Hematopoietic multipotent progenitor cell treated with erythropoietin and hydrocortisone succinate and interleukin-3 and kit ligand, for 15 days (in vitro differentiated cells): ENCODE measurements at places on chromosomes 5 and 9.

- DNase-seq = no peak
These were observed 29.8 kb downstream of the OLFM1 start for GRCh38 chr9:135117281-135117680.

GRCh38 chr5:1643651-1644392 lies 120.1 kb upstream of the LPCAT1 start:
- DNase-seq = no peak

DNA sequence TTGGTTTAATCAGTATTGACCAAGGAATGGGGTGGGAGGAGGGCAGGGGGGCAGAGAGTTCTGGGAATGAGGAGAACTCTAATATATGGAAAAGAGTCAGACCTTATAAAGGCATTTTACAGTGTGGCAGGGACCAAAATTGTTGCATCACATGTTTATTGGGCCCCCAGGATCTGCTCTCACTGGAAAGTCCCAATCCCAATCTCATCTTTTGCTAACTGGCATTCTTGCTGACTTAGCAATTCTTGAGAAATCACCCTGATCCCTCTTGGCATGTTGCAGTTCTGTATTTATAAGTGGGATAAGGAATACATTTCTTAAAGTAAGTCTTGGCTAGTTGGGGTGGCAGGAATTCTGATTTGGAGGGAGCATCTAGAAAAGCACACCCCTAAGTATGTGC lies 104.4 kb upstream of the CXCL14 start:
- no peak for DNase-seq

DNA sequence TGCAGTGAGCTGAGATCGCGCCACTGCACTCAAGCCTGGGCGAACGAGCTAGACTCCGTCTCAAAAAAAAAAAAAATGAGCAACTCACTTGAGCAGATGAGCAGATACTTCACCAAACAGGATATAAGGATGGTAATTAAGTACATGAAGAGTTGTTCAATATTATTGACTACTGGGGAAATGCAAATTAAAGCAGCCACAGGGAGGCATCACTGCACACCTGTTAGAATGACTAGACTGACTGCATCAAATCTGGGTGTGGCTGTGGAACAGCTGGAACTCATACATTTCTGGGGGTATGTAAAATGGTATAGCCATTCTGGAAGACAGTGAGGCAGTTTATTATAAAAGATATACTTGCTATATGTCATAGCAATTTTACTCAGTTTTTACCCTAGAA lies 93.0 kb downstream of the WNK2 start:
- no peak for DNase-seq

DNA sequence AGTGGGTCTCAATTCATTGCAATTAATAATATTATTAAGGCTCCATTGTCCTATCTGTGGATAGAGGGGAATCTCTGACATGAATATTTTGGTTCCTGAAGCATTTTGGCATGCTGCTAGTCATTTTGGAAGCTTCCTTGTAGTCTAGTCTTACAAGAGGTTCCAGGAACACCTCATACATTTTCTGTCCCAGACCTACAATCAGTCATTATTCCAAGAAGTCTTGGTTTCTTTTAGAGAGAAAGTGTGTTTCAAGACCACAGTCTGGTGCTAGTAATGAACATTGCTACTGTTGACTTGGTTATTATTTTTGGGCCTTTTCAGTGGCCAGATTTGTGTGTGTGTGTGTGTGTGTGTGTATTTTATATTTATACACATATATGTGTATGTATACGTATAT lies 98.9 kb downstream of the ERCC6L2 start:
- no peak for DNase-seq

GRCh38 chr9:95049761-95050160 lies 267.7 kb downstream of the FANCC start:
- no peak for DNase-seq

- no peak for DNase-seq
These were observed 99.2 kb upstream of the ACTBL2 start for GRCh38 chr5:57581772-57582171.

GRCh38 chr5:93395971-93396379 lies 185.0 kb downstream of the NR2F1-AS1 start:
- DNase-seq = no peak

- no peak for DNase-seq
These were observed 166.3 kb upstream of the ZNF608 start for GRCh38 chr5:124912638-124913328.

DNA sequence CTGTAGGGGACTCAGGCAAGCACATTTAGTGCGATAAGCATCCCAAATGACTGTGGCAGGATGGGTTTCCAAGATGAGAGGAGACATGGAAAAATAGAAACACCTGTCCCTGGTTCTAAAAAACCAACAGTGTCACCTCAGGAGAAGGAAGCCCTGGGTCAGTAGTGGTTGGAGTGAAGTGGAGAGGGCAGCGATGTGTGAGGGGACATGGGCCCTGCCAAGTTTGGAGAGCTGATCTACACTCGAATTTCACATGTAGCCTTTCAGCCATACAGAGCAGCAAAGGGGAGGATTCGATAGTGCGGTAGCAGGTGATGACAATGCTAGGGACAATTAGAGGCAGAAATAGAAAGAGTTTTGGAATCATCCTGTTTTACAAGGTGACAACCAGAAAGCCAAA lies 32.6 kb upstream of the LHX2 start:
- DNase-seq = no peak

DNA sequence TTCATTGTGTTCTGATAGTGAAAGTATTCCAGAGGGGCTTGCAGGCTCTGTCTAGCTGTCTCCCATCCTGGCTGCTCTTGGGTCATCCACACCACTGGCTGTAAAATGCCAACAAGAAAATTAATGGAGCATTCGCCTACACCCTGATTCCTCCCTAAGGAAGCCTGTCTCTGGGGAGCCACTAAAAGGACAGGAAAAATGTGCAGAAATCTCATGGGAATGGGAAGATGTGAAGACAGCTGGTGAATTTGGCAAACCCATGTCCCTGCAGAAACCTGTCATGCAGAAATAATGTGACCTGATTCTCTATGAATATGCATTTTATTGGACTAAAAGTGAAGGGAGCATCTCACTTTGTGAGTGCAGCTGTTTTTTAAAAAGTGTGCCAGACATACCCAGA lies 265.6 kb downstream of the TUSC1 start:
- DNase-seq = no peak

DNA sequence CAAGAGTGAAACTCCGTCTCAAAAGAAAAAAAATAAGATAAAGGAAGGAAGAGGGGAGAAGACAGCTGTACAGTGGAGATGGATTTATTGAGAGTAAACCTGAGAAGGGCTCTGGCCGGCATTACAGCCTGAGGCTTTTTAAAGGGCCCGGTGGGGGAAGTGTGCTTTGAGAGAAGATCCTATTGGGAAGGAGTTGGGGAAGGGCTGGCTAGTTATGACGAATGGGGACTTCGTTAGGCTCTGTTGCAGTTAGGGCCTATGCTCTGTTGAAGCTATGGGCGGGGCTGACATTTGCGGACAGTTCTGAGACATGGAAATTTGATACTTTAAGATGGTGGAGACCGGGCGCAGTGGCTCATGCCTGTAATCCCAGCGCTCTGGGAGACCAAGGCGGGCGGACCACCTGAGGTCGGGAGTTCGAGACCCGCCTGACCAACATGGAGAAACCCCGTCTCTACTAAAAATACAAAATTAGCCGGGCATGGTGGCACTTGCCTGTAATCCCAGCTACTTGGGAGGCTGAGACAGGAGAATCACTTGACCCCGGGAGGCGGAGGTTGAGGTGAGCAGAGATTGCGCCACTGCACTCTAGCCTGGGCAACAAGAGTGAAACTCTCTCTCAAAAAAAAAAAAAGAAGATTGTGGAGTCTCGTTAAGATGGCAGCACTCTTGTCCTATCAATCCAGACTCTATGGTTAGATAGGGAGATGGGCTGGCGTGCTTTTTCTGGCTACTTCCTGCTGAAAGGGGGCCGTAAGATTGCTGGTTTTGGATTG lies 33.2 kb downstream of the C9orf50 start:
- no peak for DNase-seq

GRCh38 chr9:16171911-16172310 lies 619.1 kb downstream of the CCDC171 start:
- DNase-seq = no peak

- DNase-seq = no peak
These were observed 66.4 kb downstream of the SETX start for GRCh38 chr9:132288361-132288760.

- no peak for DNase-seq
These were observed 380.4 kb downstream of the PTPRD start for GRCh38 chr9:10232352-10232930.

DNA sequence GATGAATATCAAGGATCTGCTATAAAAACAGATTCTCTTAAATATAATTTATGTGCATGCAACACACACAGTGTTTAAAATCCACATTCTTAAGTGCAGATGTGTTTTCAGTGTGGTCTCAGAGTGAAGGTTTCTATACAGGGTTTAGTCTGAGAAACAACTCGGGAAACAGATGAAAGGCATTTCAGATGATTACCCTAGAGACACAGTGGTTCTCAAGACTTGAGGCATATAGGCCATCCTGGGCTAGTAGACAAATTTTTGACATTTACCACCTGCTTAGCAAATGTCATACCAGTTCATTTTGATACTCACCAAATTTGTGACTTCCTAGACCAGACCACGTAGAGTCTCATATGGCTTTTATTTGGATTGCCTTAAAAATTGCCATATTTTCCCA lies 216.5 kb downstream of the ARL15 start:
- no peak for DNase-seq

DNA sequence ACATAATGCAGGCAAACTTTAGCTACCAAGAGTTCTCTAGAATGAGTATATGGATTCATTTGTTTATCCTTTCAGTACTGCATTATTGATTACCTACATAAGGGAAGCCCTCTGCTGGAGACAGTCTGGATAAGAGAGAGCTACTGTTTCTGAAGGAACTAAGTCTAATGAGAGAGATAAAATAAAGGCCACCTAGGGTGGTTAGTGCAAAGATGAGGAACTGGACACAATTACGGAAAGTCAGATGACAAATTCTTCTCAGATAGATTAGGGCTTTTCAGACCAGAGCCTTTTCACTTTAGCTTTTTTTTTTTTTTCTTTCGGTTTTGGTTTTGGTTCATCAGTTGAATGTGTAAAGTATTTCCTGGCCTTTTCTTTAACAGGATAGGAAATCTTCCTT lies 31.3 kb downstream of the ISOC1 start:
- DNase-seq = no peak

DNA sequence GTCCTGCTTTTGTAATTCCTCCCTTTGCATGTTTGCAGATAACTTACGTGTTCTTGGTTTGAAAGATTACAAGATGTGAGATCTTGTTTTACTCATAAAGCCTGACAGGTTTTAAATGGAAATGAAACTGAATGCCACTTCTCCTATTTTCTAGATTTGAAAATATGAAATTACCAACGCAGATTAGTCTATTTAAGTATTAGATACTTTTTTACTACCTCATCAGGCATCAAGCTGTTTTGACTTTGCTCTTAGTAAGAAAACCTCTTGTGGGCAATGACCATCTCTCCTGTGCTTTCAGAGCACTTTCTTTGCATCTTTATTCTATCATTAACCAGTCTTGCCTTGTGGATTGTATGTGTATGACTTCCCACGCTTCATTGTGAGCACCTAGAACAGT lies 3.5 kb downstream of the DMXL1 start:
- DNase-seq = no peak

GRCh38 chr5:105639511-105639910 lies 2031.2 kb downstream of the EFNA5 start:
- DNase-seq = no peak

- no peak for DNase-seq
These were observed 73.7 kb downstream of the ASTN2 start for GRCh38 chr9:117341151-117341550.

DNA sequence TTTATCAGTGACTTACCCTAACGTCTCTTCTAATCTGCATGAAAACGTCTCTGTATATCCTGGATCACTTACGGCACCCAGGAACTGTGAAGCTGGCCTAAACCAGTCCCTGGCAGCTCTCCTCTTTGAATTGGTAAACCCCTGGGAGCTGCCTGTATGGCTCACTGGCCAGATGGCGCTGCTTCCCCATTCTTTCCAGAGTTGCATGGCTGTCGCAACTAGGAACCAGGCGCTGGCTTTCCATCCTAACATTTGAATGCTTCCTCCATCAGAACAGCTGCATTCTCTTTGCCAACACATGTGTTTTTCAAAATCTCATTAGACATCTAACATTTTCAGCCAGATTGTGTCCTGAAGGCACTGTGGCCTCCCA lies 8.0 kb upstream of the PCA3 start:
- DNase-seq = no peak

GRCh38 chr5:132480042-132480441 lies 10.5 kb downstream of the IRF1 start:
- DNase-seq = no peak

GRCh38 chr5:126947146-126948010 lies 83.0 kb downstream of the MARCHF3 start:
- DNase-seq = no peak

DNA sequence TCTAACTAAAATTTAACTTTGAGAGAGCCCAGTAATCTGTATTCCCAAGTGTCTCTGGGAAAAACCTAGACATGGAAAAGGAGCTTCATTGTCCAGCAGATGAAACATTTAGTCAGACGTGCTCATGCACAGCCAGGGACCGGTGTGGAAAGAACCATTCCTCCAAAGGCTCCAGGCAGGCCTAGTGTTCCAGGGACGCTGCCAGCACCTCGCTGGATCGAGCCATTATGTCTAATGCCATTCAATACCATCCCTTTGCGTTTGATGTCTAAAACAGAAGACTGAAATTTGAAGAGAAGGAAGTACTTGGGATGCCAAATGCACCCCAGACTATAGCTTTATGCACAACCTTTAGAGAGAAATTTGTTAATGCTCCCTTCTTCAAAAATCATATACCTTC lies 1.4 kb upstream of the CHSY3 start:
- no peak for DNase-seq

- DNase-seq = no peak
These were observed 100.3 kb downstream of the MRPS30 start for GRCh38 chr5:44909004-44909403.

DNA sequence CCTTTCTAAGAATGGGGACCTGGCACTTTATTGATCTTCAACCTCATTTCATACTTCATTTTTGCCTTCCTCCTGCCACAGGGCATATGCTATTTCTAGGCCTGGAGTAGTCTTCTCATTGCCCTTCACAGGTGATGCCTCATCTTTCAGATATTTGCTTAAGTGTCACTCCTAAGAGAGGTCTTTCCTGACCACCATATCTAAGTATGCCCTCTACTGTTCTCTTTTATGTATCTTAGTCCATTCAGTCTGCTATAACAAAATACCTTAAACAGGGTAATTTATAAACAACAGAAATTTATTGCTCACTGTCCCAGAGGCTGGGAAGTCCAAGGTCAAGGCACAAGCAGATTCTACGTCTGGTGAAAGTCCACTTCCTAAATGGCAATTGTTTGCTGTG lies 99.1 kb downstream of the ADAMTS6 start:
- DNase-seq = no peak

DNA sequence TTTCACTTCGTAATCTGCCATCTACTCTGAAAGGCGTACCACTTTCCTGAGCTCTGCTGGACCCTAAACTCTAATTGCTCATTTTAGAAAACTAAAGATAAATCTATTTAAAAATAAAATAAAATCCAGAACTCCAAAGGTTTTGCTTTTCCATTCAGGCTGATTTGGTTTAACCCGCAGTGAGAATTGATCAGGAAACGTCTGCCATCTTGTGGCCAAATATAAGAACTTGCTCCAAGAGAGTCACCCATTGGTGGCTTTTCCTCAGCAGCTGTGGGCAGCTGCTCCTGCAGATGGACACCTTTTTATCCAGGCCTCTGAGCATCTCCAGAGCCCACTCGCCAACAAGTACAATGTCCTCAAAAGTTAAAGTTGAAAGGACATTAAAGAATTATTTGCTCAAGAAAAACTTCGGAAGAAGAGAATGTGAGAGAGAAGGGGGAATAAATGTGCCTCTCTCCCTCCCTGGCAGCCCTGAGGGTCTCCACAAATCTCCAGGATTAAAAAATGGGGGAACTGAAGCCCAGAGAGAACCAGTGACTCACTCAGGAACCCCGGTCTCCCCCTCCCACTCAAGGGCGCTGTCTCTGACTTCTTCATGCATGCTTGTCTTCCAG lies 4.1 kb downstream of the SAXO1 start:
- DNase-seq = peak; percentile 53
